ENCODE measurements at places on chromosomes 1 and 21.
A peak's percentile ranks its signal among the peaks of the same experiment; 100 is the strongest.

DNA sequence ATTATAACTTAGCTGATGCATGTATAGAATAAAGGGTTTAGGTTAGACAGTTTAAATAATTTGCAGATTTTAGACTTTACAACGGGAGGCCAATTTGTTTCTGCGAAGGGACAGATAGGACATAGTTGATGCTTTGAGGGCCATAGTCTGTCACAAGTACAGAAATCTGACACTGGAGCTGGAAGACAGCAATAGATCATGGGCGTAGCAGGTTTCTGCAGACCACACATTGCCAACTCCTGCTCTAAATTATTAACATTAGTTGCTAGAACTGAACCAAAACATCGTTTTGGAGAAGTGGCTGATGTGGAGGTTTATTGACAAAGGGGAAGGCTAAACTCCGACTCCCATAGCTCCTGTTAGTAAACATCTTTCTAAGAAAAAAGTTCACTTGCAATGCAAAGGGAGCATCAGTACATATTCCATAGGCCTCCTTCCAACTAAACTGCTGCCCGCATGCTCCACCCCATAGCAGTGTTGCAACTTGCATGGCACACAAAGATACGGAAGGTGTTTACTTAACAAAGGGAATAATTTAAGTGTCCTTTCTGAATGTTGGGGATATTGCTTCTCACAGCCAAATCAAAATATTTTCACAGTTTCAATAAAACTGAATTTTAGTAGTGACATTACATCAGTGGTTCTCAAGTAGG lies 862.0 kb upstream of the CXADR start:
- no peak for DNase-seq

DNA sequence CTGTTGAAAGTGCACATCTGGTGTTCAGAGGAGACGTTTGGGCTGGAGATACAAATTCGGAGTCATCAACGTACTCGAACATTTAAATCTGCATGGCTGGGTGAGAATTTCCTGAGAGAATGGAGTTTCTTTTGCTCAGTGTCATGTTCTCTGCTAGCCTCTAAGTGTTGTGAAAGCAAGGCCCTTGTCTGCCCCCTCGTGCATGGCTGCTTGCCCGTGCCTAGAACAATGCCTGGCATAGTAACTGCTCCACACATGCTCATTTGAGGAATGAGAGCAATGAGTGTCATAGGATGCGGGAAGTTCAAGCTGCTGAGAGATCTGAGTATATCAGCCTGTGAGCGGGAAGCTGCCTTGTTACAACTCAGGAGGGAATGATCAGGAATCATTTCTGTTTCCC lies 171.1 kb upstream of the CSF3R start:
- no peak for DNase-seq

- peak; percentile 53 for DNase-seq
These were observed 5.4 kb downstream of the TFF3 start for GRCh38 chr21:42309753-42310213.

DNA sequence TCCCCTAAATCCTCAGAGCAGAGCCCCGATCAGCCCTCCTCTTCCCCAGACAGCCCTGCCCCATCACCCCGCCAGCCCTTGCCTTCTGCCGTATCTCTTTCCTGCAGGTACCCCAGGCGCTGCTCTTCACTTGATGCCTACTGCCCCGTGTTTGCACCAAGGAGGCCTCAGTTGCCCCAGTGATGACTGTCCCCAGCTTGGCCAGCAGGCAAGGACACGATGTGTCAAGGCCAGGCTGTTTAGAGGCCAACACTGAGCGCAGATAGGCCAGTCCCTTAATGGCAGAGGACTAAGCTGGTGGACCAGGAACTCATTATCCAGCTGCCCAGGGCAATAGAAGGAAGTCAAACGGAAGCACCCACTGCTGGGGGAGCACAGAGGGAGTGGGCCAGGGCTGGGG lies 68.4 kb downstream of the CAMK2N1 start:
- no peak for DNase-seq

DNA sequence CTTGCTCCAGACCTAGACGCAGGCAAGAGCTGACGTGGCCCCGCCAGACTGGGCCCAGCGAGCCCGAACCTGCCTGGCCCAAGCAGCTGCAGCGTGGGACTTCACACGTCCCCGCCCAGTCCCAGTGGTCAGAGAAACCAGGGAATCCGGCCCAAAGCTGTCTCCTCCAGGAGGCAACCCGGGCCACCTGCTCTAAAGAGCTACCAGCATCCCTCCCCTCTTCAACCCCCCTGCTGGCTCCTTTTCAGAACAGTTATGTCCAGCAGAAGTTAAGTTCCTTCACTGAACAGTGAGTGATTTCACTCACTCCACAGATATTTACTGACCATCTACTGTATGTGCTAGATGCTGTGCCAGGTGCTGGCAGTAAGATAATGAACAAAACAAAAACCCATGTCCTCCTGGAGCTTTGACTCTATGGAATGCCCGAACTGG lies 2.1 kb upstream of the EFNA1 start:
- no peak for DNase-seq

DNA sequence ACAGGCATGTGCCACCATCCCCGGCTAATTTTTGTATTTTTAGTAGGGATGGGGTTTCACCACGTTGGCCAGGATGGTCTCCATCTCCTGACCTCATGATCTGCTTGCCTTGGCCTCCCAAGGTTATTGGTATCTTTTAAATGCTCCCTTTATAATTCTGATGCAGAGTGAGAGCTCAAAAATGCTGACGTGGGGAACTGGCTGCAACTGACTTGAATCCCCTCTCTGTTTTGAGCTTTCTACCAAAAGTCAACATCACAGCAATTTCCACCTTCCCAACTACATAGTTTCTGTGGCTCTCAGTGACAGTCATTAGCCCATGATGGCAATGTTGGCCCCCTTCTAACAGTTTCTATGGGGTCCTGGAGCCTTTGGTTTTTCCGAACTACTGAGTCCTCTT lies 268.2 kb upstream of the FOXD3 start:
- DNase-seq: no peak

GRCh38 chr1:1144122-1144842 lies 28.4 kb upstream of the C1orf159 start:
- peak; percentile 29 for DNase-seq

- no peak for DNase-seq
These were observed 218.1 kb upstream of the FAM78B start for GRCh38 chr1:166384948-166385347.

DNA sequence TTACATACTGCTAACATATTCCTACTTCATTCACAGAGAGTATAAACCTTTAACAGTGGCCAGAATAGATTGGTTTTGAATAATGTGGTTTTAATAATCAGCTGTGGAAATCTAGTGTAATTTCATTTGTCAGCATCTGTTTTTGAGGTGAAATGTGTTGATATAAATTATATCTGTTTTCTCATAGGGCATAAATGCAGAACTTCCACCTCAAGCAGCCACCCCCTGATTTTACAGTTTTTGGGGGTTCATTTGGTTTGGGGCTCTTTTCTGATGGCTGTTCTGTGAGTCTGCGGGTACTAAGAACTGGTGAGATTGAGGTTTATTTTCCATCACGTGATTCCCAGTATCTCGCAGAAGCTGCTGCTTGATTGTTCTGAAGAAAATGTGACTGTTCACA lies 23.2 kb downstream of the EDARADD start:
- DNase-seq: no peak

GRCh38 chr21:19031953-19032352 lies 628.4 kb upstream of the TMPRSS15 start:
- DNase-seq: no peak

DNA sequence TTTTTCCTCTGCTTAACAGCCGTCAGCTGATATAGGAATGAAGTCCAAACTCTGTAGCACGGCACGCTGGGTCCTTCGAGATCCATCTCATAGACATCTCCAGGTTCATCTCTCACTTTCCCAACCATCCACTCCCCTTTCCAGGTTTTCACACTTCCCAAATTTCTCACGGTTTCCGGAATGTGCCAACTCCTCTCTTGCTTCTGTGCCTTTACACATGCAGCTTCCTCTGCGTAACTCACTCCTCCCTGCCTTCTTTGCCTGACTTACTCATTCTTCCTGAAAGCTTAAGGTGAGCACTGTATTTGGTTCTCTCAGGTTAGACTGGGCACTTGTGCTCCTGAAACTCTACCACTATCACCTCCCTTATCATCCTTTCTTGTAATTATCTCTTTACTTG lies 168.4 kb downstream of the PCNX2 start:
- DNase-seq: no peak

DNA sequence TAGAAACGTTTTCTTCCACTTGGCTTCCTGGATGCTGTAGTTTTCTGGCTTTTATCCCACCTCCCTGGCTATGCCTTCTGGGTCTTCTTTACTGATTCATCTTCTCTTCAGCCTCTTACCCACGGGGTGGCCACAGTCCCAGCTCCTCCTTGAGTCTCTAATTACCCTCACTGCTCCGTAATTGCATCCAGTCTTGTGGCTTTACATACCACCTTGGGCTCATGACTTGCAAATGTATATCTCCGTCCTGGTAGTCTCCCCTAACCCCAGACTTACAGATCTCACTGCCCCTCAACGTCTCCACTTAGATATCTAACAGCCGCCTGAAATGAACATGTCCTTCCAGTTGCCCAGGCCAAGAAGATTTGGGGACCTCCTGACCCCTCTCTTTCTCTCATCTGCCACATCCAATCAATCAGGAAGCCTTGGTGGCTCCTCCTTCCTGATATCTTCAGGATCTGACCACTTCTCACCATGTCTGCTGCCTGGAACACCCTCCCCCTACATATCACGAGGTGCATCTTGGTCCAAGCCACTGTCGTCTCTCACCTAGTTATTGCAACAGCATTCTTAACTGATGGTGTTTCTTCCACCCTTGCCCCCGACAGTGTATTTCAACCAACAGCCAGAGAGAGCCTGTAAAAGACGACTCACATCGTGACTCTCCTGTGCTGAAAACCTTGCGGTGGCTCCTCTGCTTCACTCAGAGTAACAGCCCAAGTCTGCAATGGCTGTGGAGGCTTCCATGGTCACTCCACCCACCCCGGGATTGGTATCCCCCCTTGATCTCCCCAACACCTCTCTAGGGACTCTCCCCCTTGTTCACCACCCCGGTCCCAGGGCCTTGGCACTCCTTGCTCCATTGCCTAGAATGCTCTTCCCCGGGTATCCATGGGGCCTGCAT lies 219.0 kb upstream of the POU3F1 start:
- no peak for DNase-seq

DNA sequence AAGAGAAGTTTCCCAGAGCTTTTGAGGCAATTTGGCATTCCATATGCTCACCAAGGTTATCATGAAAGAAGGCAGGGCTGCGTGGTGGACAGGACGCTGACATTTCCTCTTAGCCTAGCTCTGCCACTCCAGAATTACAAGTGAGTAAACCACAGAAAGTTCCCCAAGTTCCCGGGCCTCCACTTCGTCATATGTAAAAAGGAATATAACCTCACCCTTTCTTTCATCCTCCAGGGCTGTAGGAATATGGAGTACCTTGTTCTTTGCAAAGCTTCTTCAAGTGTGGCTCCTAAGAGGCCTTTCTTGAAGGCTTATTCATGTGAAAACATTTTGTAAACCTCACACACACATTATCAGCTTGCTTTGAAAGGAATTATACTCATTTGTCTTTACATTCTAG lies 210.2 kb downstream of the GREM2 start:
- DNase-seq: no peak

DNA sequence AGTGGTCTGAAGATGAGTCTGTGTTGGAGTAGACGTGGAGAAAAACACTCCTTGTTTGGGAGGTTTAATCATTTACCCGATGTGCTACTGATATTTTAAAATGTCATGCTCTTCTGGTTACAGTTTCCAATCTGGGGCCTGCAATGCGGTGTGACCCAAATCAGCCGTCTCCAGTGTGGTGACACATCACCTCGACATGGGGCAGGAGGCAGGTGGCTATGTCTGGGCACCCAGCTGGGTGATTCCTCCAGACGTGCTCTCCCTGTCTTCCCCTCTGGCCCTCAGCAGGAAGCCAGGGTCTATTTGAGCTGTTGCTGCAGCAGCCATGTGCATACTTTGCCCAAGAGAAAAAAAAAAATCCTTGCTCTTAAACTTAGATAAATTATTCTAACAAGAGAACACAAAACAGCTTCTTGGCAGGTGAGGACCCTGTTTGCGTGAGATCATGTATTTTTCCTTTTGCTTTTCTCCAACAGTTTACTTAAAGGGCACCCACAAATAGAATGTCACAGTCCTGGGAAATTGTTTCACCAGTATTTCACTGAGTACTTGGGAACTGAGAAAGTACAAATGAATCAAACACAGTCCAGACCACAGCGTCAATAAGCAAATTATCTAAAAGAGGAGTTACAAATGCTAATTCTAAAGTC lies 38.9 kb upstream of the MAP10 start:
- DNase-seq: no peak

DNA sequence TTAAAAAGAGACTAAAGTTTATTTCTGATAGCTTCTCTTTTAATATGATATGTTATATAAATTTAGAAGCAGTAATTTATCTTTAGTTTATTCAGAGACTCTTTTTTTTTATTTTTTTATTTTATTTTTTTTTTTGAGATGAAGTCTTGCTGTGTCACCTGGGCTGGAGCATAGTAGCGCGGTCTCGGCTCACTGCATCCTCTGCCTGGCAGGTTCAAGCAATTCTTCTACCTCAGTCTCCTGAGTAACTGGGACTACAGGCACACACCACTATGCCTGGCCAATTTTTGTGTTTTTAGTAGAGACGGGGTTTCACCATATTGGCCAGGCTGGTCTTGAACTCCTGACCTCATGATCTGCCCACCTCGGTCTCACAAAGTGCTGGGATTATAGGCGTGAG lies 89.6 kb downstream of the DISP1 start:
- no peak for DNase-seq

DNA sequence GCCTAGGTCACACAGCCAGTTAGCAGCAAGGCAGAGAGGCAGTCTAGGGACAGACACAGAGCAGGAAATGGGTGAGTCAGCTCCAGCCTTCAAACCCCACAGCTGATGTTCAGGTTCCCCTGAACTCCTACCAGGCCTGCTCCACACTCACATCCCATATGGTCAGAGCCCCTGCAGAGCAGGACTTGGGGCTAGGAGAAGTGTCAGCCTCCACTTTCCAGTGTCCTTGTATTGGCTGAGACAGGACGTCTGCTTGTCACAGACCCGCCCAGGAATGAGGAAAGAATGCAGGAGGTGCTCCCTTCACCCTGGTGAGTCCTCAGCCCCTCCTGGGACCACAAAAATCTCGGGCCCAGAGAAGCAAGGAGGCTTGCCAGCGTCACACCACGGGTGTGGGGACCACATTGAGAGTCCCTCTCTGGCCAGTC lies 92.5 kb downstream of the LACTBL1 start:
- no peak for DNase-seq

GRCh38 chr1:51693419-51694155 lies 76.7 kb downstream of the OSBPL9 start:
- DNase-seq: no peak

- no peak for DNase-seq
These were observed at the start of gene LCE2D for GRCh38 chr1:152663098-152663497. Gene LCE2D (plus strand): TSS chr1:152663380. CDS start chr1:152664106, 726 bp downstream.

Measured in activated T-helper 1 cell treated with anti-CD3 and anti-CD28 coated beads, Interleukin-2, amount 50 U/mL, for 16 hours (primary cell).